ENCODE measurements at places on chromosomes 3 and 15.
A peak's percentile ranks its signal among the peaks of the same experiment; 100 is the strongest.

DNA sequence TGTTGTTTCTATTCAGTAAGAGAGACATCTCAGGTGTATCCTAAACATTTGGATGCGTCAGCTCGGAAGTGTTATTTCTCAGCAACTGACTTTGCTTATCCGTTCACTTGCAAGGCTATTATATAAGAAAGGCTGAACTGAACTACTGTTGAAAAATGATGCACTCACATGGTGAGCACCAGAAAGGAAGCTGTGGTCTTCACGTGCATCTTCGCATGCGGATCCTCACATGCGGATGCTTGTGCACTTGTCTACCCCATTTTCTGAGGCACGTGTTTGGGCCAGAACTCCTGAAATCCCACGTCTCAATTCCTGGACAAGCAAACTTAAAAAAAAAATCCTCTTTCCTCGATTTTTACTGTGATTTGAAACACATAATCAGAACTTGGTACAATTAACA is 63.2 kb downstream of the PDZRN3 start:
- DNase-seq, result peak; percentile 26

GRCh38 chr3:194871143-194871863 is 185.6 kb downstream of the FAM43A start:
- DNase-seq, result peak; percentile 75

DNA sequence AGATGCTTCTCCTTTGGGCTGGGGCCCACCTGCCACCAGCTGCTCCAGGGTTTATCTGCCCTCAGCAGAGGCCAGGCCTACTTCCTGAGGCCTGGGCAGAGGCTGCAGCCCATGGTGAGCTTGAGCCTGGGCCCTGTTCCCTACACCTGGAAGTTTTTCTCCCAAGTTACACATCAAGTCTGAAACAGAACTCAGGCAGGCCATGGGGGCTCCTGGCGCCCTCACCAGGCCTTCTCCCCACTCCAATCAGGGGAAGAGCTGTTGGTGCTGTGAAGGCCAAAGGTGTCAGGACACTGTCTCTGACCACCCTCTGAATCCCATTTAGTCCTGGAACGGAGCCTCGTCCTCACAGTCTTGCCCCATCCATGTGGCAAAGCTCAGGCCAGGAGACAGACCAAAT is 7.3 kb downstream of the VWA5B2 start:
- DNase-seq, result no peak

- DNase-seq, result no peak
Observed at GRCh38 chr3:56404884-56405283, 63.4 kb downstream of the ERC2 start.

- DNase-seq, result no peak
Observed at GRCh38 chr15:58179206-58179605, 41.0 kb downstream of the AQP9 start.

- DNase-seq, result no peak
Observed at GRCh38 chr3:183265834-183266417, 12.9 kb downstream of the B3GNT5 start.

- no peak for DNase-seq
Observed at GRCh38 chr3:149131589-149131988, 2.2 kb downstream of the HPS3 start.

DNA sequence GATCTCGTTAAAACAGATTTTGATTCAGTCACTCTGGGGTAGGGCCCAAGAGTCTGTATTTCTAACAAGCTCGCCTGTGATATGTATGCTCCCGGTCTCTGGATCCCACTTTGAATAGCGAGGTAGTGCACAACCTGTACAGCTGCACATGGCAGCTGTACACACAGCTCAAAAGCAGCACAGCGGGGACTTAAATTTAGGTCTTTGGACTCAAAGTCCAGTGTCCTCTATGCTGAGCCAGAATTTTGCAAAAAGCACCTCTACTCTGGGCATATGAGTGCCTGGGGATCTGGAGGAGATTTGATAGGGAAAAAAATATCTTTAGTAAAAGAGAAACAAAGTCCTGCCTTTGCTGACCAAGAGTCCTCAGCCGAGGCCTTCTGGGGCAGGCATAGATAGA is 83.1 kb downstream of the HMG20A start:
- no peak for DNase-seq

DNA sequence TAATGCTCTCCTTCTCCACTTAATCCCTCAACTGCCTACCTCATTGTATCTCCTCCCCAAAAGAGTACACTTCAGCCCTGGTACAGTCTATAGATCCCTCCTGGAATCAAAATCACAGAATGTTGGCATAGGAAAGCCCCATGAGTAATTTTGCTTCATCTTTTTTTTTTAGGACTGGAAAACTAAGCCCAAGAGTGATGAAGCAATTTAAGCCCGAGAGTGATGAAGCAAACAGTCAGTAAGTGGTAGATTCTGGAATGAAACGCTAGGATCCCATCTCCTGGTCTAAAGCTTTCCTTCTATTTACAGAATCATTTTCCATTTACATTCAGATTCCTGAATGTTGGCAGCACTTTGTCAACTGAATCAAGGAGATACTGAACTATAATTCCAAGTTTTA is 29.8 kb upstream of the PLAAT1 start:
- DNase-seq, result no peak

GRCh38 chr15:87850916-87851315 is 405.6 kb downstream of the NTRK3 start:
- DNase-seq, result no peak

DNA sequence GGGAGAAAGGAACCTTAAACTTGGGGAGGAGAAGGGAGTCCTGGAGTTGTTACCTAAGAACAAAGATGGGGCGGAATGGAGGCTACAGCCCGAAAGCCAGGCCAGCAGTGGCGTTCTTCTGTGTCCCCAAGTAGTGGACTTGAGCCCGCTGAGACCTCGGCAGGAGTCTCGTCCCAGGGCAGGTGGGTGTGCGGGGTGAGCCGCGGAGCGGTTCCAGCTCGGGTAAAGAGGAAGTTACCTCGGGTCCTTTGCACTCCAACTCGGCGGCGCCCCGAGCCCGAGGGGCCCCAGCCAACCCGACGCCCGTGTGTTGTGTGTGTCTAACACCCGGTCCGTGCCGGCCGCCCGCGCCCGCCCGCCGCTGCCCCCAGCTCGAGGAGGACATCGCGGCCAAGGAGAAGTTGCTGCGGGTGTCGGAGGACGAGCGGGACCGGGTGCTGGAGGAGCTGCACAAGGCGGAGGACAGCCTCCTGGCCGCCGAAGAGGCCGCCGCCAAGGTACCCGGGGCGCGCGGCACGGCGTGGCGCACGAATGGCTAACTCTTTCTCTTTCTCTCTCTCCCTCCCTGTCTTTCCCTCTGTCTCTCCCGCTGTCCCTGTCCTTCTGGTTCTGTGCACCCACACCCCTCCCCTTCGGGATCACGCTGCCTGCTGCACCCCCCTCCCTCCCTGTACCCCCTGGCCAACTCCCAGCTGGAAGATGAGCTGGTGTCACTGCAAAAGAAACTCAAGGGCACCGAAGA is 959 bp downstream of the TPM1 start:
- no peak for DNase-seq

- no peak for DNase-seq
Observed at GRCh38 chr3:40043444-40043755, 234.0 kb downstream of the MYRIP start.

- no peak for DNase-seq
Observed at GRCh38 chr3:130488288-130488687, 28.7 kb upstream of the COL6A6 start.

DNA sequence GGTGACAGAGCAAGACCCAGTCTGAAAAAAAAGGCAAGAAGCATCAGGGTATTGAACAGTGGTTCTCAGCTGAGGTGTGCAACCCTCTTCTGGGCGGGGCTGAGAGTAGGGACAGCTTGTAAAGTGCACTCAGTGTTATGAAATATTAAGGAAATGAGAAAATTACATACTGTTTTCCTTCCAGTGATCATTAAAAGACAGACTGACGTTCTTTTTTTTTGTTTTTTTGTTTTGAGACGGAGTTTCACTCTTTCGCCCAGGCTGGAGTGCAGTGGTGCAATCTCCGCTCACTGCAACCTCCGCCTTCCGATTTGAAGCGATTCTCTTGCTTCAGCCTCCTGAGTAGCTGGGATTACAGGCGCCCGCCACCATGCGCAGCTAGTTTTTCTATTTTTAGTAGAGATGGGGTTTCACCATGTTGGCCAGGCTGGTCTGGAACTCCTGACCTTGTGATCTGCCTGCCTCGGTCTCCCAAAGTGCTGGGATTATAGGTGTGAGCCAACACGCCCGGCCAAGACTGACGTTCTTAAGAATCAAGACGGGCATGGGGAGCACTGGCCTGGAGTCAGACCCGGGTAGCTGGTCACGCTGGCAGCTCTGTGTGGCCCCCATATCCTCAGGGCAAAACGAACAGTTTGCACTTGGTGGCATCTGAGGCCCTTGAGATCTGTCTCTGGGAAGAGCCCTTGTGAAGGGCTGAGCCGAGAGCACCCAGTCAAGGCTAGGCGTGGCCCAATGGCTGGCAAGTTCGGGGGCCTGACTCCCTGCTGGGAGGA is 11.4 kb downstream of the MAN2A2 start:
- DNase-seq, result no peak

- no peak for DNase-seq
Observed at GRCh38 chr3:99484871-99485270, 153.5 kb upstream of the COL8A1 start.

- DNase-seq, result no peak
Observed at GRCh38 chr15:41154412-41154811, 38.3 kb upstream of the INO80 start.

GRCh38 chr3:77618686-77619085 is 578.8 kb downstream of the ROBO2 start:
- no peak for DNase-seq

DNA sequence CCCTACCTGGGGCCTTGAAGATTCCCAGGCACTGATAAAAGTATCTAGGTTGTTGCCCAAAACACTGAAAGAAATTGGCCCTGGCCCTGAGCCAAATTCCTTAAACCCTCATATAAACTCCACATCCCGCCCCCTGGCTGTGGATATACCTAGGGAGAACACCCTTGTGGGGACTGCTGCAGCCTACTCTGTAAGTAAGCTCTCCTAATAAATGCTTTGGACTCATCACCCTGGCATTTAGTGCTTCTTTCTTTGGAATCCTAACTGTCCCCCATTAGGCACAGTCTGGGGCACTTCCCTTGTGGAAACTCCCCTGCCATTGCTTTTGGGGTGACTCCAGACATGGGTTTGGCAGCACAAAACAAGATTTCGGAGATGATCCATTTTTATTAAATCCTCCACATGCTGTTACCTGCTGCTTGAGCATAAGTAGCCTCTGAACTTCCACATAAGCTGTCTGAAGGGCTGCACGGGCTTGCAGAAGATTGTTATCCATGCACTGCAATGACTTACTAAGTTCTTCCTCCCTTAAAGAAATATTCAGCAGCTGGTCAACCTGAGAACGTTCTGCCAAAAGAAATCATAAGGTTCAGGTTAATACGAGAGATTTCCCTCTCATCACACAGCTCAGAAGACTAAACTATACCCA is 46.4 kb downstream of the ZNF106 start:
- DNase-seq, result no peak

- DNase-seq, result no peak
Observed at GRCh38 chr3:119555309-119555735, 4.1 kb downstream of the CD80 start.

- DNase-seq, result no peak
Observed at GRCh38 chr15:67548236-67548852, 5.8 kb downstream of the MAP2K5 start.

- no peak for DNase-seq
Observed at GRCh38 chr15:80578206-80578595, 116.9 kb upstream of the ABHD17C start.

- DNase-seq, result peak; percentile 46
Observed at GRCh38 chr3:114451051-114451451, 157.2 kb downstream of the TIGIT start.

DNA sequence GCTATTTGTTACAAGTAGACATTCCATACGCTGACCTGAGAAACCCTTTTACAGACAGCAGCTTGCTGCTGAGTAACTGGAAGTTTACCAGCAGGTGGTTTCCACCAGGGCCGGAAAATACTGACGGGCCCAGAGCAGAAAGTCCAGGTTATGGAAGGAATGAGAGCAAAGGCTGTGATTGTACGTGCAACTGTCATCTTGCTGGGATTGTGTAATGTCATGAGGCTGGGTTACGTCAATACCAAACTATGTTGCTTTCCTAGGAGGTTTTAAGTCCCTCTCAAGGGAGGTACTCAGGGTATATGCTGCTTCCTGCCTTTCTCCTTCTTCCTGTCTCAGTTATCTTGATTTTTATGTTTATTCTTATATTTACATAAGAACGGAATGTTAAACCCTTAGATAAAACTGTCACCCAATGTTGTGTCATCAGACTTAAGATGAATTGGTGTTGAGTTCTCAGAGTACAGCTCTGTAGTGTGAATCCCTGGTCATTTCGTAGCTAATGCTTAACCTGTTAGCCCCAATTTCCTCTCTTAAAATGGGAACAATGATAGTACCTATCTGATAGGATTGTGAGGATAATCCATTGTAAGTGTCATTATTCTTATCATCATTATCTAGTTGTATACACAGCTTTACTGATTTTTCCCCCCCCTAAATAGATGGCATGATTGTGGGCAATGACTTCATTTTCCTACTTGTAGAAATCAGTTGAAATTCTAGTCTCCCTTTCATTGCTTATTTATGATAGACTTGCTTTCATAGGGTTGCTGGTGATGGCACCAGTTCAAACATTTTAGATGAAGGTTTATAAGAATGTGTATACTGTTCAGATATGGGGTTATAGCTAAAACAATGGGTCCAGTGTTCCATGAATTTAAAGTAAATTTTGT is 101.4 kb downstream of the FNDC3B start:
- no peak for DNase-seq

DNA sequence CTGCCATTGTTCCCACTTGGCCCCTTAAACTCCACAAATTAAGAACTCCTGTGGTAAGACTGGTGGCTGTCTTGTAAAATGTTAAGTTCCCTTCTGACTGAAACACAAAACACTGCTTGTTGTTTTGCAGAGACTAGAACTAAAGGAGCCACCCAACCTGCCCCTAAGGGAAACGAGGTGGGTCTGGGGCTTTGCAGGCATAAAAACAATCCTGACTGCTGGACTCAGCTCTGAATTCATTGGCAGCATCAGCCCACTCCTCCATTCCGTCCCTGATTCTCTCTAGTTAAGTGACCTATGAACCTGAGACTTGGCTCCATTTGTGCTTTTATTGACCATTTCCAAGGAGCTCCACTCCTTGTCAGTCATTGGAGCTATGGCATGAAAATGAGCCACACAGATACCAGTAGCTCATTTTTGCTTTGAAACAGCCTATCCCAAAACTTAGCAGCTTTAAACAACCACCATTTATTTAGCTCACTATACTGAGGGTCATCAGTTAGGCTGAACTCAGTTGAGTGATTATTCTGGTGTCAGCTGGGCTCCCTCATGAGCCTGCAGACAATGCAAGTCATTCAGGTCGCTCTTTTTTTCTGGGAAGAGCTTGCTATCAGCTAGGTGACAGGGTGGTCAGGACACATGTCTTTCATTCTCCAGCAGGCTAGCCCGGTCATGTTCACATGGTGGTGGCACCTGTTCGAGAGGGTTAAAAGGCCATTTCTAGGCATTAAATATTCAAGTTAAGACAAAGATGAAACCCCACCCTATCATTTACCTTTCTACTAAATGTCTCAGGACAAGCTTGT is 175.1 kb upstream of the CTNNB1 start:
- DNase-seq, result no peak

- DNase-seq, result no peak
Observed at GRCh38 chr3:69710153-69710977, 28.9 kb upstream of the MITF start.

All from testis (tissue), 5 donors.